Keratinocyte (primary cell): ENCODE measurements at places on chromosomes 4 and X.
A peak's percentile ranks its signal among the peaks of the same experiment; 100 is the strongest.

DNA sequence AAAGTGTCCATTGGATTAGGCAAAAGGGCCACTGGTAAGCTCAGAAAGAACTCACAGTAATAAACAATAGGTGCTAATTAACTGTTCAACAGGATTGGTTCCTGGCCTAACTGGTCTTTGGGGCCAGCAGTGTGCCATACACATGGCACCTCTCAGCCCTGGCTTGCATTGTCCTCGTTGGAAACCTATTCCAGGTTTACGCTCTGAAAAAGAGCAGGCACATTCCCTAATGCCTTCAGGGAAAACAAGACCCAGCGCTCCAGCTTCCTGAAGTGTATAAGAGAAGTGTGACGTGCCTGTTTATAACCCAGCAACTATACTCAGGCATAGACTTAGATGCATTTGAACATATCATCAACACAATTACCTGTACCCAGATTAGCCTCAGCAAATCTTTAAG, 51.9 kb upstream of the RBM47 start:
- DNase-seq: no peak

GRCh38 chrX:1852082-1852481, 237.2 kb downstream of the ASMT start:
- no peak for DNase-seq

- DNase-seq: no peak
Measured at GRCh38 chr4:184471881-184472613, 2.3 kb downstream of the IRF2 start.

- DNase-seq: no peak
Measured at GRCh38 chr4:5813882-5814255, 79.0 kb downstream of the CRMP1 start.

DNA sequence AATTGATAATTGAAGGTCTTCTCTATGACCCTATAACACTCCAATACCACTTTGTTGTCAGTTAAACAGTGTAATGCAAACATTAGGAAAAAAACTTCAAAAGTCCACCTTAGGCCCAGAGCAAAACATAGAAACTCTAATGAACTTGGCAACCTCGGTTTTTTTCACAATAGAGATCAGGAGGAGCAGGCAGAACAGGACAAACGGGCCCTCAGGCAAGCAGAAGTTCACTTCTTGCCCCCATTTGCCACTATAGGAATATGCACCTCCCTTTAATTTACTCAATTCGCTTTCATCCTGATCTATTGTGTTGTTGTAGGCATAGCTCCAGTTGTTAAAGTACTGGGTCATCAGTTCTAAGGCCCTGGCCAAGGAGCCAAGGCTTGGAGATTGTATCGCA, 18.2 kb downstream of the ACOX3 start:
- no peak for DNase-seq

DNA sequence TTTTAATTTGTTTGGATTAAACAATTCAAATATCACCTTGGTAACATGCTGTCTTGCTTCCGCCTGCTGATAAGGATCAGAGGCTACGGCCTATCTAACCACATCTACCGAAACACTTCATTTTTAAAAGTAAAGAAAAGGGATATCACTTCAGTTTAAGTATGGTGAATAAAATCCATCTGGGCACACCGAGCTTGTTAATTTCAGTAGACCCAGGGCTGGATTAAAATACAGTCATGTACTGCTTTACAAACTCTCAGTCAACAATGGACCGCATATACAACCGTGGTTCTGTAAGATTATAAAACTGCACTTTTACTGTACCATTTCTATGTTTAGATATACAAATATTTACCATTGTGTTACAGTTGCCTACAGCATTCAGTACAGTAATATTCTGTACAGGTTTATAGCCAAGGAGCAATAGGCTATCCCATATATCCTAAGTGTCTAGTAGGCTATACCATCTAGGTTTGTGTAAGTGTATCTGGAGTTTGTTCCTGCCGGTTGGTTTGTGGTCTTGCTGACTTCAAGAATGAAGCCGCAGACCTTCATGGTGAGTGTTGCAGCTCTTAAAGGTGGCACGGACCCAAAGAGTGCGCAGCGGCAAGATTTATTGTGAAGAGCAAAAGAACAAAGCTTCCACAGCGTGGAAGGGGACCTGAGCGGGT, 40.0 kb downstream of the SEPTIN11 start:
- DNase-seq: no peak

- DNase-seq: no peak
Measured at GRCh38 chr4:165013691-165014090, 18.1 kb upstream of the TRIM60 start.

- DNase-seq: no peak
Measured at GRCh38 chr4:47641755-47642154, 156.7 kb downstream of the ATP10D start.

DNA sequence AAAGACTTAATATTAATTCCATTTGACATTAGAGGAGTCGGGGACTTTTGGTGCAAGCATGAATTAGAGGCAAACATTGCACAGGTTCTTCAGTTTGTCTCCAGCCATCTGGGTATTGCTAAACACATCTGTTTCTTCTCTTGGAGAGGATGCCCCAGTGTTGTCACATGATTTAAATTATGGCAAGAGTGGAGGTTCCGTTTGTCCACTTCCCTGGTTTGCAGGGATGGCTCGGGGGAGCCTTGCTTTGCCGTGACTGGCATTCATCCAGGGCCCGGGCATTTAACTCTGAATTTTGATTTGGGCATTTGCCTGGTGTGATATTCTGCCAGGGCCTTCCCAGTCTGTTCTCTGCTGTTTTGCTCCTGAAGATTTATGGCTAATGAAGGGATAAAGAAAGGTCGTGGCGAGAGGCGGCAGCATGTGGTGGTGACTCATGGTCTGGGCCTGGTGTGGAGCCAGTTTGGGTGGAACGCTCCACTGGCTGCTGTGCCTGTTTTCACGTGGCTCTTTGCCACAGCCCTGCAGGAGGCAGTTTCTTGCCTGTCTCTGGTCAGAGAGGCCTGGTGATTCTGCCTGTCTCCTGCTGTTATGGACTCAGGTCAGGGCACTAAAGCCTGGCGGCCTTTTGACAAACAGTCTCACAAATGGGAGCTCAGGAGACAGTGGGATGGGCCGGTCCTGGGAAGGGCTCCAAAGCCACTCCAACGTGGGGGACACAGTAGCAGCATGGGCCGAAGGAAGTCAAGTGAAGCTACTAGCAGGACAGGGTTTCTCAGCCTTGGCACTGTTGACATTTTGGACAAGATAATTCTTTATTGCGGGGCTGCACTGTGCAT, 99.4 kb upstream of the PGRMC2 start:
- DNase-seq: no peak

- DNase-seq: no peak
Measured at GRCh38 chr4:11467931-11468330, 39.2 kb upstream of the HS3ST1 start.

GRCh38 chr4:147313108-147313507, 167.8 kb upstream of the EDNRA start:
- DNase-seq: no peak

DNA sequence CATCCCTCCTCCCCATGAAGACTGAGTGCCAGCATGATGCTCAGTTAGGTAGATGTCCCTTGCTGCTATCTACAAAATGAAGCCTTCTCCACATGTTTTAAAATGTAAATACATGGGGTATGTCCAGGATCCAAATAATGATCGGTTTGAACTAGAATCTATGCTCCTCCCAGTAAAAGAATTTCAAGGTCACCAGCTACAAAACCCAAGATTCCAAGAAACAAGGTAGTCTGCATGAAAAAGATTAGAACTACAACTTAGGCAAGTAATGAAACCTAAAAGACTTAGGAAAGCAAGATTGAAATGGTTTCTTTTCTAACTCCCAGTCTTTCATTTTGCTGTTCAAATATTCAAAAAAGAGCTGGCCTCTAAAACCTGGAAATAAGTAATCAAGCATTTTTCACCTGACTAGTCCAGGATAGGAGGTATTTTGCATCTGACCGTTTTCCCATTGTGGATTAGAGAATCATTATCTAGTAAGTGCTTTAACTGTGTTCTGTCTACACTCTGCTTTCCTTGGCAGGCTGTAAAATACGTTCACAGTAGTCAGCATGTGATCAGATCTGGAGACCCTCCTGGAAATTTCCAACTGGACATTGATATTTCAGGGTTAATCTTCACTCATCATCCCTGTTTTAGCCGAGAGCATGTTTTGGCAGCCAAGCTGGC, 57.4 kb downstream of the CC2D2A start:
- DNase-seq: no peak

- DNase-seq: peak; percentile 56
Measured at GRCh38 chr4:182246401-182247205, 3.4 kb downstream of the TENM3 start.

GRCh38 chr4:153539422-153539821, 73.3 kb downstream of the TMEM131L start:
- DNase-seq: no peak

DNA sequence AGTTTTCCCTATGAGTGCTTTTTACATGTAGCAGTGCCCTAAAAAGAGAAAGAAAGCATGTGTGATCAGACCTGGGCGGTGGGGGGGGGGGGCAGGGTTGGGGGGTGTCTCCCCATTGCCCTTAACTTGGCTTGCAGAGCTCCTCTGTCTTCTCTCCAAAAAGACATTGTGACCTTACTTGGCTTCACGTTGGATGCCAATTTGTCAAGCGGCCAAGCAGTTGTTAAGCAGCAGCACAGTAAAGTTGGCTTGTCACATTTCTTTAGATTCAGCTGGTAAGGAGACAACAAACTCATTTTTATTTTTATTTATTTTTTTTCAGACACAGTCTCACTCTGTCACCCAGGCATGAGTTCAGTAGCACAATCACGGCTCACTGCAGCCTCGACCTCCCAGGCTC, 57.3 kb upstream of the ZNF157 start:
- DNase-seq: no peak

DNA sequence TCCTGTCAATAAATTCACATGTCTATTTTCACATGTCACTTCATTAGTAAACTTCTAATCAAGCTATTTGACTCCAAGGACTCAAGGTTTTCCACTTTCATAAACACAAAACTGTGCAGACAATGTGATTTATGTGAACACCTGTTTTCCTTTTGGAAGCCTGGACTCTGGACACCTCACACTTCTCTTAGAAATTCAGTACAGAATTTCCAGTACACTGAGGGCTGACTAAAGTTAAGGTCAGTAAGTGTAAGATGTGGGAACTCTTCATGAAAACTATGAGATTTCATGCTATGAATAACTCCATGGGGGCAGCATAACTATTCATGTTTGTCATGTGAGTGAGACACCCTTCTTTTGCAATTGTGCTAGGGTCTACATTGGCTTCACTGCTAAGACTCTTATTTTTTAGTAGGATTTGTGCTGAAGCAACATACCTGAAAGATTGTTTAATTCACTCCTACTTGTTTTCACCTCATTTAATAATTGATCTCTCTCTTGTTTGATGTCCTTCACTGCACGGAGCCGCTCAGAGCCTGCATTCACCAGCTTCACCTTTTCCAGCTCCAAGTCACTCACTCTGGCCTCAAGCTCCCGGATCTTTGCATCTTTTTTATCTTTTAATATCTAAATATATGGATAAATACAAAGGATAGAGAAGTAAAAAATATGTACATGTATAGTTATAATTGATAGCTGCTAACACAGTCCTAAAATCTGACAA, 55.3 kb downstream of the STBD1 start:
- no peak for DNase-seq

- DNase-seq: no peak
Measured at GRCh38 chrX:38069991-38070390, 63.6 kb downstream of the SYTL5 start.

- DNase-seq: no peak
Measured at GRCh38 chr4:118850488-118851173, 14.7 kb upstream of the SEC24D start.

- peak; percentile 21 for DNase-seq
Measured at GRCh38 chrX:55342533-55343501, 78.1 kb upstream of the PAGE3 start.

- no peak for DNase-seq
Measured at GRCh38 chr4:45078201-45078600, 351.8 kb upstream of the GNPDA2 start.

DNA sequence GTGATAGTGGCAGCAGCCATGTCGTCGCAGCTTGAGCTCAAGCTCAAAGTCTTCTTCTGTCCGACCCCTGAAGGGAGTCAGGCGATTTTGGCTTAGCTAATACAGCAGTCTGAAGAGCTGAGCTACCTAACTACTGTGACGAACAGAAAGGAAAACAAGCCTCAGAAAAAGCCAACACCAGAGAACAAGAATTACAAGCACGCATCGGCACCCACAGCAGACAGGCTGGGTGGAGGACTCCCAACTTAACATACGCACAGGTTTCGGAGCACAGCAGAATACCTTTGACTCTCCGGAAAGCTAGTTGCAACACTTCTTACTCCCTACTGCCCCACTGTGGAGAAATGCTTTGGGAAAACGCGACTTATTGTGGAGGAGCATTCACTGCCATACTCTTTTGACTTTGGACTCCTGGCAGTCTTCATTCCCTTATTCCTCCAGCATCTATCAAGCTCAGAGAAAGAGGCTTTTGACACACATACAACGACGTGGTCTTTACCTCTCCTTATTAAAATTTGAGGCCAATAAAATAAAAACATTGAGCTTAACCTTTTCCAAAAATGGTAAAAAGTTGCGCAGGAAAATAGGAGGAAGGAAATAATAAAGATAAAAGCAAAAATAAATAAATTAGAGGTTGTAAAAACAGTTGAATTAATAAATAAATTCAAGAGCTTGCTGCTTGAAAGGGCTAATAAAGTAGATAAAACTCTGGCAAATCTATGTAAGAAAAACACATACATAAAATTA, 41.3 kb upstream of the GPC3 start:
- no peak for DNase-seq

GRCh38 chrX:1453951-1454785, 1.5 kb upstream of the ASMTL start:
- no peak for DNase-seq

DNA sequence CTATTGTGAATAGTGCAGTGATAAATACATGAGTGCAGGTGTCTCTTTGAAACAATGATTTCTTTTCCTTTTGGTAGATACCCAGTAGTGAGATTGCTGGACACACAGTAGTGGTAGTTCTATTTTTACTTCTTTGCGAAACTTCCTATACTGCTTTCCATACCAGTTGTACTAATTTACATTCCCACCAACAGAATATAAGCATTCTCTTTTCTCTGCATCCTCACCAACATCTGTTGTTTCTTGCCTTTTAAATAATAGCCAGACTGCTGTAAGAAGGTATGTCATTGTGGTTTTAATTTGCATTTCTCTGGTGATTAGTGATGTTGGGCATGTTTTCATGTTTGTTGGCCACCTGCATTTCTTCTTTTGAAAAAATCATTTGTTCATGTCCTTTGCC, 105.9 kb downstream of the COL4A6 start:
- no peak for DNase-seq
